ENCODE measurements at places on chromosomes 16 and 17. TPM values are rescaled to one million over a fixed set of nuclear protein-coding genes. Genes with fewer than 3 reads are reported as not detected.

GRCh38 chr16:57667526-57668262 lies 412 bp upstream of the ADGRG3 start:
- no peak for DNase-seq

DNA sequence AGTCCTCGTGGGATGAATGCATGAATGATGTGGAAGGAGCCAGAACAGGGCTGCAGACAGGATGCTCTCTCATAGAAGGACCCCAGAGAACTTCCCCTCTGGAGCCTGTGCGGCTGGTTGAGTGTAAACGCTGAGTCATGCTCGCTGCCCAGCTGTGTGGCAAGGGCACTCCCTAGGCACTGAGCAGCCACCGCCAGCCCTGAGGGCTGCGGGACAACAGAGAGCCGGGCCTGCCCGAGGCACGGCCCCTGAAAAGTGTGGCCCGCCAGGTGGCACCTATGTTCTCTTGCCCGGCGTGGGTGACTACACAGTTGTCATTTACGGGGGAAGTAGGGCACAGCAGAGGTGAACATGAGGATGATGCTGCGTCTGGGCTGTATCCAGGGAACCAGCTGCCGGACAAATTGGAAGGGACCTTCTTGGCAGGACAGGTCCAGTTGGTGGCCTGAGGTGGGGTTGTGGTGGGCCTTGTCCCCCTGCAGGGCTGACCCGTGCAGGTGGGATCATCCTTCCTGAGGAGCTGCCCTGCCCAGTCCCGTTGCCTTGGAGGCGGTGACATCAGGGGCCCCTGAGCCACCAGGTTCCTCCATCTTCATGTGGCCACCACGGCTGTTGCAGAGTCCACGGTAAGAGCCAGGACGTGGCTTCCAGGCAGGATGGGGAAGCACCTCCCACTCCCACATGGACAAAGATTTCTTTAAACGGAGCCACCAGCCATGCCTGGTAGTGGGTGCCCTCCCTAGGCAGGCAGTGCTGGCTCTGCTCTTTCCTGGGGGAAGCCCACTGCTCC lies 94.8 kb upstream of the CBX4 start:
- DNase-seq, result no peak

DNA sequence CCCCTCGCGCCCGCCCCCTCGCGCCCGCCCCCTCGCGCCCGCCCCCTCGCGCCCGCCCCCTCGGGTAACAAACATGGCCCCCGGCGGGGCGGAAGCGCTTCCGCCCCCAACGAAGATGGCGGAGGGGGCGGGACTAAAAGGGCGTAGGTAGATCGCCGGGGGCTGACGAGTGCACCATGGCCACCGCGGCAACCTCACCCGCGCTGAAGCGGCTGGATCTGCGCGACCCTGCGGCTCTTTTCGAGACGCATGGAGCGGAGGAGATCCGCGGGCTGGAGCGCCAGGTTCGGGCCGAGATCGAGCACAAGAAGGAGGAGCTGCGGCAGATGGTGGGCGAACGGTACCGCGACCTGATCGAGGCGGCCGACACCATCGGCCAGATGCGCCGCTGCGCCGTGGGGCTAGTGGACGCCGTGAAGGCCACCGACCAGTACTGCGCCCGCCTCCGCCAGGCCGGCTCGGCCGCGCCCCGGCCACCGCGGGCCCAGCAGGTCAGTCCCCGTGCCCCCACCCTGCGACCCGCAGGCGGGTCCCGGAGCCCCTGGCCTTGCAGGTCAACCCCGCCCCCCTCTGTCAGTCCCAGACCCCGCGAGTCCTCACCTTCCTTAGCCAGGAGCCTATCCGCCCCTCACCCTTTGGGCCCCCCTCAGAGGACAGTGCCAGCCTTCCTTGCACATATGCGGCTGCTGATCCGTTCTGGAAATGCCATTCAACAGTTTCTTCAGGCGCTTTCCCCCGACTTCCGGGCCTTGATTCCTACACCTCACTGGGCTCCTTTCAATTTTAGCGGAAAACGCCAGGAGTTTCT lies at the start of gene COG1:
COG1 (plus strand) TSS at position 162 of the 808 bp plus-strand sequence; CDS start at position 177, 15 bp downstream.
- peak; percentile 55 for DNase-seq

GRCh38 chr17:17841601-17842025 lies 4.8 kb upstream of the SREBF1 start:
- no peak for DNase-seq

DNA sequence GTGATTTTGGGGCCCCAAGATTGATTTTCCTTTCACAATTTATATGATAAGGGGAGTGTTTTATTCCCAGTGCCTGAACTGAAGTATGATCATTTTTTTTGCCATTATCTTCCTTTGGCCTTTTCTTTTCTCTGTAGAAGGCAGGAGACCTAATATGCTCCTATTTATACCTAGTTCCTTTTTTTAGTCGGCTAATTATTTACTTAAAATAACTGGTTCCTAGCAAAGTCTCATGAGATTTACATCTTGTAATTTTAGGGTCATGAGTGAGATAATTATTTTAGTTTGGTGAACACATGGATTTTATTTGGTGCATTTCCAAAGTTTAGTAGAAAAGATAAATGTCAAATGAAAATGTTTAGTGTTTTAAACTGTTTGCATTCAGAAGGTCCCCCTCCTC lies 24.8 kb downstream of the SEC14L1 start:
- DNase-seq, result no peak

DNA sequence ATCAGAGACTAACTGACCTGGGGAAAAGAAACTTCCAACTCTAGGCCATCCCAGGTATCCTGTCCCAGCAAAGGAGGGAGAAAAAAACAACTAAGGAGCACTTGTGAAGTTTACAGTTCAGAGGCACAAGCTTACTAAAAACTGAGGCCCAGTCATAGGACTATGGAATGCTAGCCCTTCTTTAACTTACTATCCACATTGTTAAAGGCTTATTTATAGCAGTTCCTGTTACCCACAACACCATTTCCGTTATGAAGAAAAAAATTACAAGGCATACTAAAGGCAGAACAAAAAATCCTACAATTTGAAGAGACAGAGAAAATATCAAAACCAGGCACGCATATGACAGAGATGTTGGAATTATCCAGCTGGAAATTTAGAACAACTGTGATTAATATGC lies 159.1 kb downstream of the CDH11 start:
- no peak for DNase-seq

GRCh38 chr17:63426041-63426916 lies 19.8 kb downstream of the CYB561 start:
- no peak for DNase-seq

DNA sequence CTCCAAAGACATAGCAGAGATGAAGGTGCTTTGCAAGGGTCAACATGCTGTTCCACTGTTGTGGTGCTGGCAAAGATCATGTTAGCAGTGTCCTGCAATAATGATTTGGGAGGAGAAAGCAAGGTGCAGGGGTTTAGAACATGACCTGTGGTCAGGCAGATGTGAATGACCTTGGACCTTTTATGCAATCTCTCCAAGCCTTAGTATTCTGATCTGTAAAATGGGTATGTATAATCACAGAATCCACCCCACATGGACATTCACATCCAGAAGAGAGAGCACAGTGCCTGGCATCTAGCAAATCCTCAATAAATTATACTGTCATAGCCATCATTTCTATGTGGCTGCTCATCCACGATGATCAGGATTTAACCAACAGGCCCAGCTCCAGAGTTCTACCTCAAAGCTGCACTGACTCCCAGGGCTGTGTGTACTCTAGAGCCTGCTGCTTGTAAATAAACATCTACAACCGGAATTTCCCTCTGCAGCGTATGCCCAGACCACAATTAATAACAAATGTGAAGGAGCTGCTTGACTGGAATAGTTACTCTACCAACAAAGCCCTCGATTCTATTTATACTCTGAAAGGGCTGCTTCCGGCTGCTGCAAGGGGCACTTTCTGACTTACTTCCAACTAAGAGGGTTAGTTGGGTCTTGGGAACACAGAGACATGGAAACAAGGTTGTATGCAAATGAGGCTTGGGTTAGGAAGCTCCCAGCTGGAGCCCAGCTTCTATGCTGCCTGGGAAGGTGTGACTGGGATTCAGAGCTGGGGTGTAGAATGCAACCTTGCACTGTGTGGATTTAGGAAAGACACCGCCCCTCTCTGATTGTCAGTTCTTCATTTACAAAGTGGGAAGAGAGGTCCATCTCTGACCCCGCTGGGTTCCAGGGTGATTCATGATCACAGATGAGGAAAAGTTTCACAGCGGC lies 265.2 kb downstream of the XYLT1 start:
- no peak for DNase-seq

DNA sequence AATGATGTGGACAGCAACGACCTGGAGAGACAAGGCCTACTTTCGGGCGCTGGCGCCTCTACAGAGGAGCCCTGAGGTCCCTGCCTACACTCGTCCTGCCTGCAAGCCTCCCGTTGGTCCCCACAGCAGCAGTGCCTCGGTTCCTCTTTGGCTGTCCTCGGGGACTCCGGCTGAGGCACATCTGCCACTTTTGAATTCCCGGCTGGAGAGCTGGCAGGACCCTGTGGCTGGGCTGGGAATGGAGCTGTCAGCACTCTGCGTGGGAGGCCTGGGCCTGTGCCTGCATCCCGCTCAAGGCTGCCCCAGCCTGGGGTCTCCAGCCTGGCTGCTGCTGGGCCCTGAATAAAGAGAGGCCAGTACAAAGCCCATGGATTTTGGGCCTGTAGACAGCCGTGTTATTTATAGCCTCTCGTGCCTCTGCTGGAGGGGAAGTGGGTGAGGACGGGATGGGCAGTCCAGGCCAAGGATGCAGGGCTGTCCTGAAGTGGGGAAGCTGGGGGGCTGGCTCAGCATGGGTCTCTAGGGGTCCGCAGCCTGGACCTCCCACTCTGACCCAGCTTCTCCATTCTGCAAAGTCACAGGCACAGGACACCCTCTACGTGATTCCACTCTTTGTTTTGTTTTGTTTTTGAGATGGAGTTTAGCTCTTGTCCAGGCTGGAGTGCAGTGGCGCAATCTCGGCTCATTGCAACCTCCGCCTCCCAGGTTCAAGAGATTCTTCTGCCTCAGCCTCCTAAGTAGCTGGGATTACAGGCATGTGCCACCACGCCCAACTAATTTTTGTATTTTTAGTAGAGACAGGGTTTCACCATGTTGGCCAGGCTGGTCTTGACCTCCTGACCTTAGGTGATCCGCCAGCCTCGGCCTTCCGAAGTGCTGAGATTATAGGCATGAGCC lies 10.6 kb upstream of the SPNS2 start:
- DNase-seq, result no peak

- DNase-seq, result peak; percentile 30
Observed at GRCh38 chr16:62225675-62226074, 189.4 kb upstream of the CDH8 start.

- DNase-seq, result no peak
Observed at GRCh38 chr17:28446716-28447395, 26.6 kb upstream of the SLC13A2 start.

- no peak for DNase-seq
Observed at GRCh38 chr16:51433599-51433998, 282.5 kb upstream of the SALL1 start.

Gene CACNG4
- 2.2 TPM for total RNA-seq

Gene NTN3
- total RNA-seq, result 0.28 TPM

Gene ALOX15
- not detected for total RNA-seq

Gene TPSB2
- total RNA-seq, result 112 TPM

Gene TEKT5
- total RNA-seq, result not detected

Gene GNAO1
- total RNA-seq, result 2.5 TPM

Gene CHAD
- not detected for total RNA-seq
